ENCODE measurements at places on chromosomes 3 and 15.

GRCh38 chr3:16251316-16252085, 13.2 kb downstream of the DPH3 start:
- DNase-seq = no peak

- DNase-seq = no peak
These were observed 265.1 kb downstream of the TUSC7 start for GRCh38 chr3:116974702-116975101.

- no peak for DNase-seq
These were observed 93.1 kb downstream of the LRIG1 start for GRCh38 chr3:66407611-66408218.

- DNase-seq = no peak
These were observed 52.4 kb downstream of the PRKCI start for GRCh38 chr3:170274641-170275040.

DNA sequence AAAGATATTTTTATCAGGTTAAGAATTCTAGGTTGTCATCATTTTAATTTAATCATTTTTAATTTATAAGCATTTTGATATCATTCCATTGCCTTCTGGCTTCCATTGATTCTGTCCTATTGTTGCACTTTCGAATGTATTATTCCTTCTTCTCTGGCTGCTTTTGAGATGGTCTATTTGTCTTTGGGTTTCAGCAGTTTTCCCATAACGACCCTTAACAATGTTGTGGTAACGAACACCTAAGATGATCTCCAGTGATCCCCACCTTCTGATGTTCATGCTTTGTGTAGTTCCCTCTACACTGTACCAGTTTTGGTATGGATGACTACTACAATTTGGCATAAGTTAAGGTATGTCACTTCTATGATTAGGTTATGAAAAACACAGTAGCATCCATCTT, 59.9 kb downstream of the MINAR1 start:
- no peak for DNase-seq

DNA sequence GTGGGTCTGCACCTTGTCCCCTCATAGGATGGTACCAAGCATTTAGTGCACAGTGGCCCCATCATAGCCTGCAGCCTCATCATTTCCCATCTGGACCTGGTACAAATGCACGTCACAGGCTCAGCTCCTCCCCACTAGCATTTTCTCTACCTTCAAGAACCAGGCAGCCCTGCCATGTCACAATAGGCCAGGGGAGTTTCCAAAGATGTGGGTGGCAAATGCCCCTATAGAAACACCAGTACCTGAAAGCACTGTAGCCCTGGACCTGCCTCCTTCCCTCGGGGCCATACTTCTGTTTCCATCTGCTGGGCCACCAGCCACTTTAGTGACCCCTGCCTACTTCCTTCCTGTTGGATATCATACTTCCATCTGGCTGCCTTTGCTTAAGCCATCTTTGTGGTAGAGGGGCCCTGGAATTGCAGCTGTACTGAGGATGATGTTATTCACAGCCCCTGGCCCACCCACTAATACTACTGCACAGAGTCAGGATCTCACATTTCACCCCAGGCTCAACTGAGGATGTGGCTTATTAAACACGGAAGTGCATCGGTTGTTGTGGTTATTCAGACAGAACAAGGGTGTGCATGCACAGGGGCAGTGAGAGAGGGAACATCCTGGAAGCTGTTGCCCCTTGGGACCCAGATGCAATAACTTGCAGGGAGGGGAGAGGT, 3.8 kb downstream of the TCTA start:
- no peak for DNase-seq

GRCh38 chr3:134590766-134591165, 60.1 kb downstream of the KY start:
- no peak for DNase-seq

DNA sequence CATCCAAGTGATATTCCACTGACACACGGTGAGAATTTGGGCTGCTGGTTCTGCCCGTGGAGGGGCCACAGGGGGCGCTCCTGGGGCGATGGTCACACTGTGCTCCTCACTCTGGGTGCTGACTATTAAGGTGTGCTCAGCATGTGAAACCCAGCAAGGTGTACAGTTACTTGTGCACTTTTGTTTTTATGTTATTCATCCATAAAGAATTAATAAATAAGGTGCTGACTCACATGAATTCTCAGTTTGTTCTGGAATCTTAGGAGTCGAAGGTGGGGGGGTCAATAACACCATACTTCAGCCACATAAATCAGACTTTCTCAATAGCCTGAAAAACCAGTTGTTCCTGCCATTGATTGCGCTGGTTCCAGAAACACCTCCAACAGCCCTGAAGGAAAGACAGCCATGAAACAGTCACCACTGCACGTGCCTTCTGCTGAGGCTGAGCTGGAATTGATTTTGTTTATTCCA, 53.5 kb upstream of the SPATA12 start:
- DNase-seq = no peak

- no peak for DNase-seq
These were observed 1.8 kb downstream of the ANP32A start for GRCh38 chr15:68818769-68819494.

DNA sequence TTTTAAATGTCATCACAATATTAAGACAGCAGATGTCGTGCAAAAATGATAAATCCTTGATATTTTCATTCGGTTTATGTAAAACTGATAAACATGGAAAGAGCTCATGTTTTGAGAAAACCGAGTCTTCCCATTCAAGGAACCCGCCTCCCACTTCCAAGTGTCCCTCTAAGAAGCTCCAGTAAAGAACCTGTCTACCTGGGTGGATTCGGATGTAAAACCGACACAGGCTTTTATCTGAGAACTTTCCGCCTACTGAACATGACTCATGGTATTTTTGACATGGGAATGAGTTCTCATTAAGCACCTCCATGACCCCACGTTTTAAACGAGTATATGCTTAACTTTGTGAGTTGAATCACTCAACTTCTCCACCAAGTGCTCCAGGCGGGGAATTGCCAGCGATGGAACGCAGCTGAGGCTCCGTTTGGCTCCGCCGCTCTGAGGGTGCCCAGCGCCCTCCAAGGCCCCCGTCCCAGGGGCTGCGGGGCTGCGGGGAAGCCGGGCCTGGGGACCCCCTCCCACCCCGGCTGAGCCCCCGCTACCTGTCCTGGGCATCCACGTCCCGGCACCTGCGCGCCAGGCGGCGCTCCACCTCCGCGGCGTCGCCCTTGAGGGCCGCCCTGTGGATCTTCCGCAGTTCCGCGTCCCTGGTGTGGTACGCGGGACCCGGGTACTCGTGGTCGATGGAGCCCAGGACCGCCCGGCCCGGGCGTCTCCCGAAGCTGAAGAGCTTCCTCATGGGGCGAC, 119.9 kb downstream of the LMLN start:
- no peak for DNase-seq

DNA sequence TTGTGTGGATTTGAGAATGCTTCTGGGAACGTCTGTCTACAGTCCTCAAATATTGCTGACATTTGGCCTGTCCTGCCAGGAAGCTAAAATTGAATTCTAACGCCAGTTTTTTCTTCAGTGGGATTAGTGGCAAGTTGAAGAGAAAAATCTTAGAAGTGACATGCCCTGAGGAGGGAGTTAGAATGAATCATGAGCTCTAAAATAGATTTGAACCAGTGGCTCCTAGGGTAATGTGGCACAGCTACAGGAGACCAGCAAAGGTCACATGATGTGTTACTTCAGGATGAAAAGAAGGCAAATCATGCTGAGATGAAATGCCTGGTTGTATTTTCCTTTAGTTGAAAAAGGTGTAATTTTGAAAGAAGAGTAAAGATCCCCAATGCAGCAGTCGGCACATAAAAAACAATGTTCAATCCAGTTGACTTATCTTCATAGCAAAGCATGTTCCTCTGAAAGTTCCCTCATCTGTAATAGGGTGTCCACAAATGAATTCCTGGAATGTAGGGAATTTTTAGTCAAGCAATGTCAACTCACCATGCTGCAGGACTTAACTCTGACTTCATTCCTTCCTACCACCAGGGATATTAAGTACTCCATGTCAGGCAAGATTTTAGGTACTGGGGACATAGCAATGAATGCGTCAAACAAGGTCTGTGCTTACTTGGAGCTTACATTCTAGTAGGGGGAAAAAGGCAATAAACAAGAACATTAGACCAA, 171.6 kb downstream of the CADPS start:
- no peak for DNase-seq

GRCh38 chr3:46501702-46502101, 3.9 kb downstream of the RTP3 start:
- no peak for DNase-seq

- DNase-seq = no peak
These were observed at the start of gene HAPLN3 for GRCh38 chr15:88894819-88895767. Gene HAPLN3 (minus strand): TSS chr15:88895544. CDS start chr15:88887298, 8,246 bp downstream.

DNA sequence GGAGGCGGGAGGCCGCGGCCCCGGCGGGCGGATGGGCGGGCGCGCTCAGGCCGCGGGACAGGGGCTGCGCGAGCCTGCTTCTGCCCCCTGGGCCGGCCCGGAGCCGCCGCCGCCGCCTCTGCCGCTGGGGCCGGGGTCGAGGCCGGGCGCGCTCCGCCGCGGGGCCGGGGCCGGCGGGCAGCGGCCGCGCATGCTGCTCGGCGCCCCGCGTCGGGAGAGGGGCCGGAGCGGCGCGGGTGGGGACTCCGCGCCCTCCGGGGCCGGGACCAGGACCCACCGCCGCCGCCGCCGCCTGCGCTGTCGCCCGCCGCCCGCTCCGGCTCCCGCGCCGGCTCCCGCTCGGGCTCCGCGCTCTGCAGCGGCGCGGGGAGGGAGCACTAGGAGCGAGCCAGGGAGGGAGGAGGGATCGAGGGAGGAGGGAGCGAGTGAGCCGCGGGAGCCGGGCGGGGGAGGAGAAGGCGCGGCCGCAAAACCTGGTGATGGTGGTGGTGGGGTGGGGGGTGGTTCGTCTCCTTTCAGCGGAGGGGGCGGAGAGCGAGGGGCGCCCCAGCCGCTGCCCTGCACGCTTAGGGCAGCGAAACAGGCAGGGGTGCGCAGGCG, at the start of gene LINGO1:
TSS of gene LINGO1 (minus strand) at position 379 of the 600 bp plus-strand sequence. CDS start 597 bp downstream, outside the sequence.
- DNase-seq = no peak

- no peak for DNase-seq
These were observed 24.0 kb downstream of the RMDN3 start for GRCh38 chr15:40731034-40731433.

DNA sequence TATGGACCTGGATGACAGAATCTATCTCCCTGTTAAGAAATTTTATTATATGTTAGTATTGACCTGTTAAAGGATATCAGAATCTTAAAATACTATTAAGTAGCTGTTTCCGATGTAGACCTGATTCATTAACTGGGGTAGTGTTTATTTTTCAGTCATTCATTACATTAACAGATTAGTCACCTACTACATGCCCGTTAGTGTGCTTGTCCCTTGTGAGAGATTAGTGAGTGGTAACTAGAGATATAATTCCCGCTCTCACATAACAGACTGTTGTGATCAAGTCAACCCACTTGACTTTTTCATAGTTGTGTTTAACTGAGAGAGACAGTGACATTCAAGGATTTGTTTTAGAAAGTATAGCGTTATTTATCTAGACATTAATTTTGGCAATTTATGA, 166.8 kb downstream of the TCF12 start:
- no peak for DNase-seq

Data from NCI-H774 (cell line).